AG04450 (cell line): ENCODE measurements at places on chromosomes 5 and 9.

DNA sequence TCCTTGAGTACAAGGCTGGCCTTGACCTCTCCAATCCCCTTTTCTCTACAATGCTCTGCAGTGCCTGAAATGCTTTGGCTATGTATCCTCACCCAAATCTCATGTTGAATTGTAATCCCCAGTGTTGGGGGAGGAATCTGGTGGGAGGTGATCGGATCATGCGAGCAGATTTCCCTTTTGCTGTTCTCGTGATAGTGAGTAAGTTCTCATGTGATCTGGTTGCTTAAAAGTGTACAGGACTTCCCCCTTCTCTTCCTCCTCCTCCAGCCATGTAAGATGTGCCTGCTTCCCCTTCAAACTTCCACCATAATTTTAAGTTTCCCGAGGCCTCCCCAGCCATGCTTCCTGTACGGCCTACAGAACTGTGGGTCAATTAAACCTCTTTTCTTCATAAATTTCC is 28.5 kb upstream of the AKNA start:
- DNase-seq = no peak

DNA sequence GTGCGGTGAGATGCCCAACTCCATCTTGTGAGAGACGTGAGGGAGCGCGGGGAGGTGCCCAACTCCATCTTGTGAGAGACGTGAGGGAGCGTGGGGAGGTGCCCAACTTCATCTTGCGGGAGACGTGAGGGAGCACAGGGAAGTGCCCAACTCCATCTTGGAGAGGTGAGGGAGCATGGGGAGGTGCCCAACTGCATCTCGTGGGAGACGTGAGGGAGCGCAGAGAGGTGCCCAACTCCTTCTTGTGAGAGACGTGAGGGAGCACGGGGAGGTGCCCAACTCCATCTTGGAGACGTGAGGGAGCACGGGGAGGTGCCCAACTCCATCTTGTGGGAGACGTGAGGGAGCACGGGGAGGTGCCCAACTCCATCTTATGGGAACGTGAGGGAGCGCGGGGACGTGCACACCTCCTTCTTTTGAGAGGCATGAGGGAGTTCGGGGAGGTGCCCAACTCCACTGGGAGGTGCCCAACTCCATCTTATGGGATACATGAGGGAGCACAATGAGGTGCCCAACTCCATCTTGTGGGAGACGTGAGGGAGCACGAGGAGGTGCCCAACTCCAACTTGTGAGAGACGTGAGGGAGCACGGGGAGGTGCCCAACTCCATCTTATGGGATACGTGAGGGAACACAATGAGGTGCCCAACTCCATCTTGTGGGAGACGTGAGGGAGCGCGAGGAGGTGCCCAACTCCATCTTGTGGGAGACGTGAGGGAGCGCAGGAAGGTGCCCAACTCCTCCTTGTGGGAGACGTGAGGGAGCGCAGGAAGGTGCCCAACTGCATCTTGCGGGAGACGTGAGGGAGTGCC is 235.4 kb downstream of the CACNA1B start:
- no peak for DNase-seq

GRCh38 chr5:40390281-40391149 is 289.2 kb upstream of the PTGER4 start:
- DNase-seq = no peak

- DNase-seq = no peak
Measured at GRCh38 chr9:31808766-31809165, 575.7 kb upstream of the ACO1 start.

GRCh38 chr5:6551287-6551954 is 81.4 kb downstream of the NSUN2 start:
- DNase-seq = no peak

DNA sequence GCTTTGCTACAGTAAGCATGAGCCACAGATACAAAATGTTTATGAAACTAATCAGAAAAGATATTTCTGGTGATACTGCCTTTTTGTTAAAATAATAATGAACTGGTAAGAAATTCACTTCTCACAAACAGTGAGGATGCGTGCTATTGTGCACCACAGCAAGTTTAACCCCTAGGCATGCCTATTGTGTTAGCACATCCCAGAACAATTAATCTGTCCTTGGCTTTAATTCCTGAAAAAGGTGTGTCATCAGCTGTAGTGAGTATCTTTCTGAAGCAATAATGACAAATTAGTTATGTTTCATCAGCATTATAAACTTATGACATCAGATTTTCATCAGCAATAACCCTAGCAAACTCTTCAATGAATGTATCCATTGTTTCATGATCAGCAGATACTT is 1307.2 kb downstream of the EFNA5 start:
- DNase-seq = no peak

- DNase-seq = peak; percentile 96
Measured at GRCh38 chr5:78586251-78586650, 62.3 kb downstream of the LHFPL2 start.

DNA sequence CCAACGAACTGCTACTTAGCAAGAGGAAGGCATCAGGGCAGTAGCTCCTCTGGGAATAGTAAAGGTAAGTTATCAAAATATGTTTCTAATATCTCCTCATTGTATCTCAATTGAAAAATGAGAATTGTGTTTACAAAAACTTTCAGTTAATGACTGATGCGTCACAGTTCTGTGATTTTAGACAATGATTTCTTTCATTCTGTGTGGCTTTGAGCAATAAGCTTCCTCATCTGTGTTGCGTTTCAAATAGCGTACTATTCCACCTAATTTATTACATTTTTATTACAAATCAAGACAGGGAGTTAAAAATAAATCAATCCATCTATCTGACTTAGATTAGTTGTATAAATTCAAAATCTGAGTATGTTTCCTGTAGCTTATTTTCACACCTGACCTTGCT is 145.0 kb downstream of the CAAP1 start:
- no peak for DNase-seq

GRCh38 chr5:81895307-81895706 is 76.5 kb upstream of the ATG10 start:
- no peak for DNase-seq

DNA sequence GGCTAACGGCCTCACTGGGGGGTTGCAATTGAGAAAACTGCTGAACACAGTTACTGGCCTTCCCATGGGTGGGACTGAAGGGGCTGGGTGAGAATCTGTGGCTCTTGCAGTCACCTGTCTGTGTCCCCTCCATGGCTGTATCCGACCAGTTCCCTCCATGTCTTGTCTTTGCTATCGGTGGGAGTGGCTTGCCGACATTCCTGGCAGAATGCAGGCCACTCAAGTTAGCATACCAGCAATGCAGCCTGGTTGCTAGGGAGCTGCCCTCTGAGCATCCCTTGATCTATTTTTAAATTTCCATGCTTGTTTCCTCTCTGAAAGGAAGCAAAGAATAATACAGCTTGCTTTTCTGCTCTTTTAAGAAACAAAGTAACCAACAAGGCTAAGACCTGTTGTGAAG is 1509.7 kb upstream of the WWC1 start:
- DNase-seq = no peak
